ENCODE measurements at places on chromosomes 12 and 14.

DNA sequence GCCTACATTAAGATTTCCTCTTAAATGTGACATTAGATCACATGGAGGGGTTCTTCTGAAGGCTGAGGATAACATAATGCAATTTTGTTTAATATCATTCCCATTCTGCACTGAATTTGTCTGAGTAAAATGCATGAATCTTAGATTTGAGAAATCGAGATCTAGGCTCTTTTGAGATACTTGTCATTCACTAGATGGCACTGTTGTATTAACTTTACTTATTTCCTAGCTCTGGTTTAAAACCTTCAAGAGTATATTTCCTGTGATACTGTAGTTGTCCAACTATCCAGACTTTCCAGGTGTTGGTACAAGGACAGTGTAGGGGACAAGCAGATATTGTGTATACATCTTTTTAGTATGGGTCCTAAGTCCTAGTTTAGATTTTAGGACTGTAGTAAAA lies 91.7 kb upstream of the SEL1L start:
- DNase-seq, result no peak

DNA sequence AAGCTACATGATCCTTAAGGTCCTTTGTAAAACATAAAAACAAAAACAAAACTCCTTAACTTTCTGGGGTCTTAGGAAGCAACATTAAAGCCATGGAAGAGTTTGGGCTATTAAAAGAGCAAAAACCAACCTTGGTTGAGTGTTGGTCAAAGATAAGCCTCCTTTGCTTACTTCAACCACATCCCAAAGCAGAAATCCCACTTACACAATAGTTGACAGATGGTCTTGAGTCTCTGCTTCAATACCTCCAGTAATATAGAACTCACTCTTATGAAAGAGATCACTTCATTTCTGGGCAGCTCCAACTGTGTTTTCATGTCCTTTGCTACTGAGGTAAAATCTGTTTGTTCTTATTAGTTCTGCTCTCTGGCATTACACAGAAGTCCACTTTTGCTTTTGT lies 125.8 kb downstream of the SLC38A4 start:
- DNase-seq, result no peak

DNA sequence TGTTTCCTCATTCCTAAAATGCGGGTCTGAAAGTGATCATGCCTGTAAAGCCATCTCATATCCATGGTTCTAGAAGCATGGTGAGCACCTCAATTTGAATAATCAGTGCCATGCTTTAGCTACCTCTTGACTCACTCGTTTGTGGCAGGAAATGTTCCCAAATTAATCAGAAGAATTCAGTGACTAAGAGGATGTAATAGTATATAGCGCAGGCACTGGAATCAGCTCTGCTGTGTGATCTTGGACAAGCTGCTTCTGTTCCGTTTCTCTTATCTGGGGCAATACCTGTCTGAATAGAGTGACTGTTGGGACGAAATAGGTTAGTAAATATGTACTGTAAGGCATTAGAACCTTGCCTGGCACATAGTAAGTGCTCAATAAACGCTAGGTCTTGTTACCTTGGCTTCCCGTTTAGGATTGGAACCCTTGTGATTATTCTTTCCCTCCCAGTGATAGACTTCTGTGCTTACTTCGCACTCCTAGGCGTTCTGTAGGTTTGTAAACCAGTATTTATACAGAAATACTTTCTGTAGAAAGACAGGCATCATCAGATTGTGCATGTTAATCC lies 820 bp upstream of the SMAGP start:
- DNase-seq, result no peak

GRCh38 chr14:71238835-71239234 lies 331.6 kb downstream of the PCNX1 start:
- no peak for DNase-seq

DNA sequence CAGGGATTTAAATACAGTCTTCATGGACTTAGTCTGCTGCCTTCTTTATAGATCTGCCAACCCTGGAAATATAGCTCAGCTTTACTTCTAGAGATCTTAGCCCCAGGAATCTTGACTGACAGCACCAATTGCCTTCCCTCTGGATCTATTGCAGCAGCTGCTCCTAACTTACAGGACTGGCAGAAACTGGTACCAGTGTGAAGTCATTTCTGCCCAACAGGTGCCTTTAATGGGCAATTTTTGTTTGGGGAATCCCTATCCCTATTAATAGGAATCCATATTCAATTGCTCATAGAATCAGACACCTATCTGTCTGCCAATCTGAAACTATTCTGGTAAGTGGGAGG lies 27.2 kb downstream of the SPX start:
- DNase-seq, result no peak

DNA sequence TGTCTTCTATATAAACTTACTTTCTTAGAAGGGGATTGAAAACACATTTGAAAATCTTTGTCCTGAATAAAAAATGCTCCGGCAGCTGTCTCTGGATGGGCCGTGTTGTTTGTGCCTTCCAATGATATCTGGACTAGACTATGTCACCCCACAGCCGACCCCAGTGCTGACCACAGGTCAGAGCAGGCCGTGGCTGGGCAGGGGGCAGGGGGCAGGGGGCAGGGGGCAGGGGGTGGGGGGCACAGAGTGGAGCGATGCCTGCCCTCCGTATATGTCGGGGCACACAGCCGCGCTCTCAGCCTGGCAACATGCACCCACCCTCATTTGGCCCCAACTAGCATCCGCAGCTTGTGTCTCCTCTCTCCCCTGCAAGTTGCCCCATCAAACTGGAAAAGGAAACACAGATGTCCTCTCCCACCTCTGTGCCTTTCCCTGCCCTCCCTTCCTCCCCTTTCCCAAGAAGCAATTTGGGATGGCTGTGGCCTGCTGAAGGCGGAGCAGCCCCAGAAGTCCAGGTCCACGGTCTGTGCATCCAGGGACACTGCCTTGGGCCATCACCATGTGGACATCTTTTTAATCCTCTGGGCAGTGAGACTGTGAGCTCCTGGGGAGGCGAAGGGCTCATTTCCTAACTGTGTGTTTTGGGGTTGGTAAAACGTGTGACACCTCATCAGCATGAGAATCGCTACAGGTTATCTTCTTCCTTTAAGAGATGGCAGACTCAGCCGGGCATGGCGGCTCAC lies 295.7 kb upstream of the RTL1 start:
- no peak for DNase-seq

GRCh38 chr12:110744601-110745264 lies 2.0 kb upstream of the PPP1CC start:
- no peak for DNase-seq

DNA sequence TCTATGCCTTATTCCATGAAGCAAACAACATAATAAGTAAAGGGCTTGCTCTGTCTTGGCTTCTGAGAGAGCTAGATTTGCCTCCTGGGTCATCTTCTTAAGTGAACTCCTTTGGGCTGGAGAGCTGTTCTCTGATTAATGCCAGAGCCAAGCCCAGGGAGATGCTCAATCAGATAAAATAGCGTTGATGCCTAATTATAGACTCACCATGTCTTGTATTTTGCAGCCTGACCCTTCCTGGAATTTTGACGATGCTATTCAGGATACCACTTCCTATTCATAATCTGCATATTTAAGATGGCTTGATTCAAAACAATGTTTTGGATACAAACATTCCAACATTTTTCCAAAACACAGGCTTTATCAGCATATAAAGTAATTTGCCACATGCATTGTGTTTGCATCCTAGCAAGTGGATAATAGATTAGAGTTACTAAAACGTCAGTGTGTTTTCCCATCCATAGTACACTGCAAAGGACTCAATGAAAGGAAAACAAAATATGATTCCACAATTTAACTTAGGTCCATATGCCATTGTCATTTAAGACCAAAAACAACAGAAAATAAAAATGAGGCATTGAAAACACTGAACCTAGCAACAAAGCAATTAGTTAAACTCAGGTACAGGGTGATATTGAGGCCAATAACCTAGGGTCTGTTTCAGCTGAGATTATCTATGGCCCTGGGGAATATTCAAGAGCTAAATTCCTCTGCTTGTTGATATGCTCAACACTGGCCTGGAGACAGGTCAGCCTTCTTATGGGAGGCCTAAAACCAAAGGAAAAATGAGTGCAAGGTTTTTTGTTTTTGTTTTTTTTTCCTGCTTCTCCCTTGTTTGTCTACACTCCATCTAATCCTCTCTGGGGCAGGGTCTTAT lies 184.2 kb upstream of the FOXN3 start:
- no peak for DNase-seq

GRCh38 chr12:121568971-121569751 lies 11.7 kb downstream of the KDM2B start:
- DNase-seq, result no peak

DNA sequence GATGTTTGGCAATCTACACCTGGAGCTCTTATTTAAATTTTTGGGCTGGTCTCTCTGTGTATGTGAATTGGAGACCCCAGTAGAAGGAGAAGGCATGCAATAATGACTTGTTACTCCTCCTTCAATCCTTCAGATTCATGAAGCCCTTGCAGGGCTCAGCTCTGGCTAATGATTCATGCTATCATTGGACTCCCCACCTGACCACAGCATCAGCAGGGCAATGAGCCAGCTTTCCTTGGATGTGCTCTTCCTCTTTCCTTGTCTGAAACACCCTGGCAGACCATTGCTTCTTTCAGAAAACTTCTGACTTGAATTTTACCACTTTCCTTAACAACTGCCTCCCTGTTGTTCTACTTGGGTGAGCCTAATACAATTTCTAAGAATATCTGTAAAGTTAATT lies 1019.2 kb downstream of the AACS start:
- no peak for DNase-seq

DNA sequence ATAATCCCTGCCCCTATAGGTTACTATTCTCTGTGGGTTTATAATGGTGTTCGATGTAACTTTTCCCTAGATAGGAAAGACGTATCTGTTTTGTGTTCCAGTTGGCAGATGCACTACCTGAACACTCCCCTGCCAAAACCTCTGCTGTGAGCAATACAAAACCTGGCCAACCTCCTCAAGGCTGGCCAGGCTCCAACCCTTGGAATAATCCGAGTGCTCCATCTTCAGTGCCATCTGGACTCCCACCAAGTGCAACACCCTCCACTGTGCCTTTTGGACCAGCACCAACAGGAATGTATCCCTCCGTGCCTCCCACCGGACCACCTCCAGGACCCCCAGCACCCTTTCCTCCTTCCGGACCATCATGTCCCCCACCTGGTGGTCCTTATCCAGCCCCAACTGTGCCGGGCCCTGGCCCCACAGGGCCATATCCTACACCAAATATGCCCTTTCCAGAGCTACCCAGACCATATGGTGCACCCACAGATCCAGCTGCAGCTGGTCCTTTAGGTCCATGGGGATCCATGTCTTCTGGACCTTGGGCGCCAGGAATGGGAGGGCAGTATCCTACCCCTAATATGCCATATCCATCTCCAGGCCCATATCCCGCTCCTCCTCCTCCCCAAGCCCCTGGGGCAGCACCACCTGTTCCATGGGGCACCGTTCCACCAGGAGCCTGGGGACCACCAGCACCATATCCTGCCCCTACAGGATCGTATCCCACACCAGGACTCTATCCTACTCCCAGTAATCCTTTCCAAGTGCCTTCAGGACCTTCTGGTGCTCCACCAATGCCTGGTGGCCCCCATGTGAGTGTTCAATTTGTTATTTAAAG lies 11.3 kb downstream of the MAPK1IP1L start:
- no peak for DNase-seq

DNA sequence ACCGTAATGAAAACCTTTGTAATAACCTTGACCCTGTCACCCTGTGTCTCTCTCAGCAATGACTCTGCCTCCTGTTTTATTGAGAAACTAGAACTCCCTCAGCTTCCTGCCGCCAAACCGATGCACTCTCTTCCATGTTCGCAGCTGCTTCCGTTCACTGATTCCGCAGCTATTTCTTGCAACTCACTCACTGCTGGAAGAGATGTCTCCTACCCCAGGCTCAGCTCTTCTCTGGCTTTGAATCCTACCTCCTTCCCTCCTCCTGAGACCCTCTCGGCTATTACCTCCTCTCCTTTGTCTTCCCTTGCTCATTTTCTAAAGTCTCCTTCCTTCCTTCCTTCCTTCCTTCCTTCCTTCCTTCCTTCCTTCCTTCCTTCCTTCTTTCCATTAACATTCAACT lies 71.0 kb downstream of the ESRRB start:
- no peak for DNase-seq

GRCh38 chr14:88286309-88286708 lies 36.8 kb downstream of the KCNK10 start:
- DNase-seq, result no peak

DNA sequence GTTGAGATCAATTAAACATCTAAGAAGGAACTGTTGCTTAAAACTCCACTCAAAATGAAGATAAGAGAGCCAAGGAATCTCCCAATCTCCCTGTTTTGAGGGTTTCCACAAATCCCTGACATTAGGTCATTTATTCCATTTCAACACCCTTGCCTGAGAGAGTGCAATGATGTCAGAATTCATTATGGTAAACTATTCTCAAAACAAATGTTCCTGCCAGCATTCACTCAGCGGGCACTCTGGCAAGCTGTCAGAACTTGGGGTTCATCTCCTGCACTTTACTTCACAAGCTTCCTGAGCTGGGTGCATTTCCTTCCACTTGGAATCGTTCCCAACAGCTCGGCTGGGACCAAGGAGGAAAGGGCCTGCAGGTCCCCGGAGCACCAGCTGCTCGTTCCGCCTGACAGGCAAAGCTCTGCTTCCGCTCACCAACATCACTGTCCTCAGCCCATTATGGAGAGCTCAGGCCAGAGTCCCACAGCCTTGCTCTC lies 117.8 kb downstream of the TTC7B start:
- no peak for DNase-seq

GRCh38 chr12:96368233-96368632 lies 32.0 kb downstream of the CDK17 start:
- DNase-seq, result no peak

- DNase-seq, result no peak
These were observed 52.1 kb downstream of the KICS2 start for GRCh38 chr12:64170024-64170423.

DNA sequence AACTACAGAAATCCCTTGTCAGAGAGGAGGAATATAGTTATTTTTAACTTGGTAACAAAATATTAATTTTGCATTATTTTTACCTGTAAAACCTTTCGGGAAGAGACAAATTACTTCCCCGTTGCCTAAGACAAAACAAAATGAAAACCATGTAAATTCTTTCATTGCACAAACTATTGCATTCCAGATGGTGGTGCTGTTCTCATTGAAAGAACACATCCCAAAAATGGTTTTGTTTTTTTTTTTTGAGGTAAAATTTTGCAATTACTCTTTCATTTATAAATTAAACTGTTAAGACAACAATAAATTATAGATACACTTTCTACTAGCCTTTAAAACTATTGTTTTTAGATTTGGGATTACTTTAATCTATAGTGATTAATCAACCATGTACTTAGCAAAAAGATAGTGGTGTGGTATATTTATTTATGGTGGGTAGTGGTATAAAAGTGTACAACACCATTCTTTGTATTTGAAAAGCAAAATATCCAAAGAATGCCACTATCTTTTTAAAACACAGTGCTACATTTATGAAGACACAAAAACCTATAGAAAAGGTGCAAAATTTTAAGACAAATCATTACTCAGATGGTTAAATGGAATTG lies 115.5 kb downstream of the SLC38A1 start:
- no peak for DNase-seq

- DNase-seq, result peak; percentile 72
These were observed 5.5 kb downstream of the ITGA5 start for GRCh38 chr12:54413284-54414190.

GRCh38 chr14:30159374-30159773 lies 231.7 kb upstream of the PRKD1 start:
- no peak for DNase-seq
